Hair follicle dermal papilla cell (primary cell): ENCODE measurements at places on chromosomes 2 and 18. TPM values are rescaled to one million over a fixed set of nuclear protein-coding genes. Genes with fewer than 3 reads are reported as not detected.

The NLRC4 gene
- total RNA-seq, result not detected in 2 replicates

The GPR75 gene
- 2.6 and 2.9 TPM in 2 replicates for total RNA-seq

The BMP10 gene
- not detected in 2 replicates for total RNA-seq

The TSPYL6 gene
- total RNA-seq, result under 0.01 TPM in 1 of 2 replicates, not detected in the other

The SLC19A3 gene
- not detected in 2 replicates for total RNA-seq

The ANKRD30B gene
- 0.24 TPM in 1 of 2 replicates, not detected in the other for total RNA-seq

The KCNG2 gene
- total RNA-seq, result not detected in 2 replicates

The TUBA4B gene
- total RNA-seq, result not detected in 2 replicates

The PIEZO2 gene
- 49.3 and 57.1 TPM in 2 replicates for total RNA-seq

The DCDC2C gene
- total RNA-seq, result not detected in 2 replicates

The SLC66A3 gene
- total RNA-seq, result 48.7 and 60.8 TPM in 2 replicates

The FASTKD1 gene
- total RNA-seq, result 18.0 and 19.8 TPM in 2 replicates

The NCKAP5 gene
- total RNA-seq, result 0.49 and 0.85 TPM in 2 replicates

The GTF2A1L gene
- total RNA-seq, result 1.2 and 1.3 TPM in 2 replicates

The ANKRD53 gene
- total RNA-seq, result 2.4 and 2.7 TPM in 2 replicates

The ZSWIM2 gene
- 0.36 and 0.81 TPM in 2 replicates for total RNA-seq

The PSME4 gene
- 43.0 and 53.2 TPM in 2 replicates for total RNA-seq

The EMILIN1 gene
- 147 and 151 TPM in 2 replicates for total RNA-seq

The TTN gene
- under 0.01 and 0.12 TPM in 2 replicates for total RNA-seq

The DTNB gene
- total RNA-seq, result 6.9 and 9.4 TPM in 2 replicates

The GALNT5 gene
- 48.7 and 52.6 TPM in 2 replicates for total RNA-seq

The ATP6V1C2 gene
- total RNA-seq, result not detected in 2 replicates

The COL5A2 gene
- total RNA-seq, result 764 and 1,022 TPM in 2 replicates

The MROH2A gene
- total RNA-seq, result not detected in 2 replicates
